ENCODE measurements at places on chromosomes 7 and 10. TPM values are rescaled to one million over a fixed set of nuclear protein-coding genes. Genes with fewer than 3 reads are reported as not detected.

DNA sequence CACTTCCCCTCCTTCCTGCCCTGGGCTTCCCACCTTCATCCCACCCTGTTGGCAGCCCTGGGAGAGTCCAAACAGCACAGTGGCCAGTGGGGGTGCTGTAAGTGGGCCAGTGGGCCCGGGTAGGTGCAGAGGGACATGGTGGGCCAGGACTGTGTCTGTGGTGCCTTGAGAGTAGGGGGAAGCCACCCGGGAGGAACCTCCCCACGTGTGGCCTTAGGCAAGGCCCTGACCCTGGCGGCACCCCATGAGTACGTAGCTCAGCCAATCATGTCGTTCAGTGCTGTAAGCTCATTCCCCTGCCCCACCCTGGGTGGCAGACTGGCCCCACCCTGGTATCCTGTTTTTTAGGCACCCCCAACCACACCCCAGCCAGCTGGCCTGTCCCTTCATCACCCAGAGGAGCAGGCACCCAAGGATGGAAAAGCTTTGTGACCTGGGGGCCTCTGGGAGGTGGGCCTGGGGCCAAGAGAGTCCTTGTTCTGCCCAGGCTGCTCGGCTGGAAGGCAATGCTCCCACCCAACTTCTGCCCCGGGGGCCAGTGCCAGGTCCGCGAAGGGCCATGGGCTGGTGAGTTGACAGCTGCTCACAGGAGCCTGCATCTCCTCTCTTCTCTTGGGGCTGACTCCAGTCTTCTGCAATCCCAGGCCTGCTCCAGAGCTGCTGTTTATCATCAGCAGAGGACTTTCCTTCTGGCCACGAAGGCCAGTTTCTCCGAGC is 41.6 kb downstream of the TSPAN15 start:
- no peak for DNase-seq

The SPDYE5 gene
- not detected for total RNA-seq

- DNase-seq, result no peak
Measured at GRCh38 chr7:136142583-136142982, 165.4 kb upstream of the MTPN start.

DNA sequence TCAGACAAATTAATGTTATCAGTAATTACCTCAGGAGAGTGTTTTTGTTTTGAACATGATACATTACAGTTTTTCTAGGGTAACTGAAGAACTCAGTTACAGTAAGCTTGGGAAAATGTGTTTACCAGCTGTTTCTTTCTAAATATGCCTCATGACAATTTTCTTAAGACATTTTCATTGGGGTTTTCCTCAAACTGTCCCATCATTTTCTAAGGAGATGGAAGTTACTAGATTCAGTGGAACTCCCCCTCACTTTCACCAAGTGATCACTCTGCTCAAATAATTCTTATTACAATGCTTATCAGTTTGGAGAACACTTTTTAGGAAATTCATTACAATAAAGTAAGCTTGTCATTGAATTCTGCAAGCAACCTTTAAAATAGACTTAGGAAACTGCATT is 6.4 kb upstream of the SPAG6 start:
- no peak for DNase-seq

DNA sequence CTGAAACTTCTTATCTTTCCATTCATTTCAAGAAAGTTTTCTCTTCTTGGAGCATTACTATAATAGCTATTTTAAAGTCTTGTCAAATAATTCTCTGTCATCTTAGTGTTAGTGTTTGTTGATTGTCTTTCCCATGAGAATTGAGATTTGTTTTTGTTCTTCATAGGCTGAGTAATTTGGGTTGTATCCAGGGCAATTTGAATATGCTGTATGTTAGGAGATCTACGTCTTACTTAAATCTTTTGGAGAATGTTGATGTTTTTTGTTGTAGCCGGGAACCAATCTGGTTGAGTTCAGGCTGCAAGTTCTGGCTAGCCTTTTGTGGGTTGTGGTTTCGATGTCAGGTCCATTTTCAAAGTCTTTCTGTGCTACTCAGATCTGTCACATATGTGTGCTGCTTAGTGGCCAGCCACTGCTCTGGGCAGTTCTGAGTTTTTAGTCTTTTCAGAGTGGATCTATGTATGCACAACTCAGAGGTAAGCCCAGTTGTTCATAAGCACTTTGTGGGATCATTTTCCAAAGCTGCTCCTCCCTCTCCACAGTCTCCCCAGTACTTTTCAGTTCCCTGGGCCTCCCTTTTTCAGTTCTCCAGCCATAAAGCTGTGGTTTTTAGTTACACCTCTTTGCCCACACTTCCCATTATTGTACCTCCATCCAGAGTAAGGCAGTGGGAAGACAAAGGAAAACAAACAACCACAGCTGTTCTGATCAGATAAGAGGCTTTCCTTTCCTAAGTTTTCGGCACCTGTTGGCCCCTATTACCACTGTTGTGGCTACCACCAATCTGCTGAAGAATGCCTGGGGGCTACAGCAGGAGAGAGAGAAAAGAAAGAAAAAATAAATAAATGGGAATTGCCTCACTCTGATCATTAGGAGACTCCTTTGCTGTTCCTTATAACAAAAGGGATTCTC is 4.7 kb upstream of the CCNJ start:
- no peak for DNase-seq

The CYP26C1 gene
- not detected for total RNA-seq

GRCh38 chr10:12943425-12943824 is 58.1 kb downstream of the CCDC3 start:
- no peak for DNase-seq
